ENCODE measurements at places on chromosomes 16 and 17.
A peak's percentile ranks its signal among the peaks of the same experiment; 100 is the strongest.

- DNase-seq: peak; percentile 67
These were observed 26.2 kb upstream of the TXNDC11 start for GRCh38 chr16:11768849-11769248.

DNA sequence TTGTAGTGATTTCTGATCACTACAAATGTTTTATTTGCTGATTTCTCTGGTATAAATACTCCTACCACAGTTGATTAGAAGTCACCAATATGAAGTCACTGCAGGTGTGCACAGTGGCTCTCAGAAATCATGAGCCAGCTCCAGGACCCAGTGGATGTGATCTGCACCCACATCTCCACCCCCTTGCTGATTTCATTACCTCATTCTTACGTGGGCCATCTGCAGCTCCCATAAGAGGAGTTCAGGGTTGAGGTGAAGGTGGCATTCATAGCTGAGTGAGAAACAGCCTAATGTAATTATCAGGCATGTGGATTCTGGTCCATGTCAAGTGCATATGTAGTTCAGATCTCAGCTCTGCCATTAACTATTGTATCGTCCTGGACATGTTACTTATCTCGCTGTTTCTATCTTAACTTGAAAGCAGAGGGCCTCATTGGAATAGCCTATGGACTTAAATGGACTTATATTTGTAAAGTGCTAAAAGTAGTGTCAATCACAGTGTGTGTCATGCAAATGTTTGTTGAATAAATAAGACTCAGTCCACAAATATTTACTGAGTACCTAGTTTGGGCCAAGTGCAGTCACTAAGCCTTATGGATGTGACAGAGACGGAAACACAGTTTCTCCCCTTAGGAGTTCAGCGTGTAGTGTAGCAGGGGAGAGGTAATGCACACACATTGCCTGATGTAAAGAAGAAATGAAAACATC lies 40.7 kb upstream of the ZKSCAN2 start:
- DNase-seq: no peak

DNA sequence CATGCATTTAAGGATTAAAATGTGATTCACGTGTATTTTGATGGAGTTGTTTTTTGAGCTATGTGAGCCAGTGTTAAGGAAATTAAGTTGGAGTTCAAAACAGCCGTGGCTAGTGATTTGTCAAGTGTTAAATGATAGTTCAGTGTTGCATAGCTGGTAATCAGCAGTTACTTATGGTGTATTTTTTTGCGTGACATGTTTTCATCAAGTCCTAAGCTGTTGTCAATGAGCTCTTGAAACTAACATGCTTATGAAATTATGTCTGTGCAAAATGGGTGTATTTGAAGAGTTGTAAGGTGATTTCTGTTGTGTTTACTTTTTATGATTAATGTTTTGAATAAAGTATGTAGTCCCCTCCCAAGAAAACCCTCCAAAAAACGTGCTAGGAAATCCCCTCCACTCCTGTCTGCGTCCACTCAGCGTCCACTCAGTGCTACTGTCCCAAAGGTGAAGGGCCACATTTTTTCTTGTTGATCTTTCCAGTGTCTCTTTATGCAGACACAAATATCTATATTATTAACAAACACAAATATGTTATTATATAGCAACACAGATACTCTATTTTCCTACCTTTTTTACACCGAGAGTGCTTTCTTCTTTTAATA lies 30.0 kb downstream of the USP10 start:
- no peak for DNase-seq

GRCh38 chr17:58468944-58469343 lies 19.3 kb downstream of the HSF5 start:
- no peak for DNase-seq

- no peak for DNase-seq
These were observed 95.3 kb downstream of the SOCS1 start for GRCh38 chr16:11160676-11161115.

GRCh38 chr17:81395600-81396277 lies 482 bp downstream of the BAHCC1 start:
- DNase-seq: no peak

- DNase-seq: no peak
These were observed 192.2 kb downstream of the WWOX start for GRCh38 chr16:78291604-78292003.

GRCh38 chr16:59148769-59149155 lies 414.6 kb upstream of the GOT2 start:
- no peak for DNase-seq

DNA sequence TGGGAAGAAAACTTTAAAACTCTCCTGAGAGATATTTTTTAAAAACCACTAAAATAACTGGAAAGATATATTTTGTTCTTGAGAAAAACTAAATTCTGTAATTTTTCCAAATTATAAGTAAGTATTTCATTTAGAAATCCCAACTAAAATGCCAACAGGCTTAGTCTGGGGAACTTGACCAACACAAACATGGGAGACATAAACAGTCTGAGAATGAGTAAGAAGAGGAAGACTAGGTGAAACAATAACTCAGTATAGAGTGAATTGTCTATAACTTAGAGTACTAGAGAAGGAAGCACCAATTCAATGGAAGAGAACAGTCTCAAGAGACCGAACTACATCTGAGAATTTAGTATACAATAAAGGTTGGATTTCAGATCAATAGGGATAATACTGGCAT lies 2.9 kb downstream of the CMTM1 start:
- no peak for DNase-seq

DNA sequence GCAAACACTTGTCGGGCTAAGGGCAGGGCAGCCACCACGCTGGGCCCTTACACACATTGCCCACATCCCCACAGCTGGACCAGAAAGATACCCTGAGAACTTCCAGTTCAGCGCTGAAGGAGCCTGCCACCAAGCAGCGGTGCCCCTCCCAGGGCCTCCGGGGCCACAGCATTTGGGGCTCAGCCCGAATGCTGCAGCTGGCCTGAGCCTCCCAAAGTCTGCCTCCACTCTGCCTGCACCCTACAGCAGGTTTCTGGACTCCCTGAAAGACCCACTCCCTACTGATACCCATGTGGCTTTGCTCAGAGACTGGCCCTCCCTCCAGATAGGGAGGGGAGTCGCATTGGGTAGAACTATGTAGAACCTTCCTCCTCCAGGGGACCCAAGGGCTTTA lies 1.5 kb downstream of the MCRIP1 start:
- no peak for DNase-seq

DNA sequence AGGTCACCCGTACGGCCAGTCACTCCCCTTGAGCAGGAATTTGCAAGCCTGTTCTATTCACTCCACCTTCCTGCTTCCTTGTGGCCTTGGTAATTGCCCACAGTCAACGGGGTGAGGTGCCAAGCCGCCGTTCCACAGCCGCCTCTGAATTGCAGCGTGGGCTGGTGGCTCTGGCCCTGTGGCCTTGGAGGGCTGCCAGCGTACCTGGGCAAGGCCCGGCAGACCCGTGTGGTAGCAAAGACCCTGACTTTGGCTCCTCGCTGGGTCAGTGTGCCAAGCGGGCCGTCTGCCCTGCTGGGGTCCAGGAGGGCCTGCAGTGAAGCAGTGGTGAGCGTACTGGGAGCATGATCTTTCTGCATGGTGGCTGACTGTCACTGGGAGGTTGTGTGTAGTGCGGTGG lies 3.6 kb downstream of the BANP start:
- DNase-seq: no peak

DNA sequence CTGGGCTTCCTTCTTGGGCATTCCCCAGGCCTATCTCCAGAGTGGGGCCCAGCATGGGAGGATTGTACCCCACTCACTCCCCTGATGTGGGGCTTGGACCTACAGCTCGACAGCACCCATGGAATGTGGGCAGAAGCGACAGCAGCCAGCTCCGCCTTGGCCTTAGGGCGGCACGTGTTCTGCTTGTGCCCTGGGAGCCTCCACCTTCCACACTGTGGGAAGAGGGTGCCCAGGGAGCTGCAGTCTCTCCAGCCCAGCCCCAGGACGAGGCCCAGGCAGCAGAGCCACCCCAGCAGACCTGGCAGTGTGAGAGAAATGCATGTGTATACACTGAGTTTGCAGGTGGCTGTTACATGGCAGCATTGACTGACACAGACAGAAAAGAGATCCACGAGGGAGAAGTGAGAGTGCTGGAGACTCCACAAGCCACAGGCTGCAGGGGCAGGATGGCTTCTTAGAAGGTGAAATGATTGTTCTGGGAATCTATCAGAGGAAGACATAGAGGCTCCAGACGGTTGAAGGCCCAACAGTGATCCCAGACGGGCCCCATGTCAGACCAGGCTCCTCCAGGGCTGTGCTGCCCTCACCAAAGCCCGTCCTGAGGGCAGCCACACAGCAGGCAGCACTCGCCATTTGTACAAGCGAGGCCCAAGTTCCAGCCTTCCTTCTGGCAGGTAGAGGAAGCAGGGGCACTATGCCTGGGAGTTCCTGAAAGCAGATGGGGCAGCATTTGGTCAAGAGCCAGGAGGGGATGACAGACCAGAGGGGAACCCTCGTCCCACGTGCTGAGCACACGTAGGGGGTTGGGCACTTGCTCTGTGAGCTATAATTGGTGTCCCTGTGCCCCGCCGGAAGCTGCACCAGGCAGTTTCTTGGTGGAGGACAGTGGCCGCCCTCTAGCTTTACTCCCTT lies 2.8 kb upstream of the DNASE1 start:
- DNase-seq: no peak

DNA sequence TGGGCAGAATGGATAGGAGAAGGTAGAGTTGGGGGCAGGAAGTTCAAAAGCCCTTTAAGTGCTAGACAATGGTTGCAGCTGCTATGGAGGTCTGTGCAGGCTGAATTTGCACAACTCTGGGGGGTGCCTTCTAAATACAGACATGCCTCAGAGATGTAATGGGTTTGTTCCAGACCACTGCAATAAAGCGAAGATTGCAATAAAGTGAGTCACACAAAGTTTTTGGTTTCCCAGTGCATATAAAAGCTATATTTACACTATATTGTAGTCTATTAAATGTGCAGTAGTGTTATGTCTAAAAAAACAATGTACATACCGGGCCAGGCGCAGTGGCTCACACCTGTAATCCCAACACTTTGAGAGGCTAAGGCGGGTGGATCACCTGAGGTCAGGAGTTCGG lies 60.5 kb upstream of the MYOCD start:
- no peak for DNase-seq

All from inflammatory macrophage (primary cell).